Activated effector memory CD4-positive, alpha-beta T cell treated with Interleukin-2 at 50 U/mL for 16 hours (primary cell): ENCODE measurements at places on chromosomes 1 and 21.

DNA sequence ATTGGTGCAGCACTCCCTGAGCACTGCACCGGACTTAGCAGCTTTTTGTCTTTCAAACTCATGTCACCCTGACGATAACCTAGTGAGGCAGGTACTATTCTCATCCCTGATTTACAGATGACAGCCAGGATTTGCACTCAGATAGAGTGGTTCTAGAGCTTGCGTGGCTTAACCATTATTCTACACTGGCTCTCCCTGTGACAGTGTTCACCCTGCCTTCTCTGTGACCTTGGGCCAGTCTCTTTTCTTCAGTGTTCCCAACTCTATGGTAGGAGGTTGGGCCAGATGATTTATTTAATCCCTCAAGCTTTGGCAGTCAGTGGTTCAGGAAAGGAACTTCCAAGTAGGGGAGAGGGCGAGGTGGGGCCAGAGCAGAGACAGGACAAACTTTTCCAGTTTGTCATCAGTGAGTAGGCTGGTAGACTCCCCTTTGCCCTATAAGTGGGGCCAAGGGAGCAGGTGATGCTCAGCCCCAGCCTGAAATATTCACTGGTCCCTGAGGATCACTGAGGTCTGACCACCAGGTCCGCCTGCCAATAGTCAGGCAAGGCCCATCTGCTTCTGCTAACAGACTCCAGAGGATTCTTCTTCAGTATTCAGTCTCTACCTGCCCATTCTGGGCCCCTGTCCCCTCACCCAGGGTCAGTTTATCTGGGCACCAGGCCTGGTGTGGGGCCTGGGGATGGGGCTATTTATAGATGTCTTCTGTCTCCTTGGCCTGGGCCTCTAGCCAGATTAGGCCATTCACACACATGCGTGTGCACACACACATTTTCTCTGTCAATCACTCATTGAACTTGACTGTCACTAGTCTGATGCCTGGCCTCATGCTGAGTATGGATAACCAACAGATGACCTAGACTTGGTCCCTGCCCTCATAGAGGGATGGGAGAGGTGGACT, 8.8 kb upstream of the FABP3 start:
- no peak for DNase-seq

- DNase-seq = no peak
Measured at GRCh38 chr1:117092594-117092993, 29.0 kb downstream of the TRIM45 start.

DNA sequence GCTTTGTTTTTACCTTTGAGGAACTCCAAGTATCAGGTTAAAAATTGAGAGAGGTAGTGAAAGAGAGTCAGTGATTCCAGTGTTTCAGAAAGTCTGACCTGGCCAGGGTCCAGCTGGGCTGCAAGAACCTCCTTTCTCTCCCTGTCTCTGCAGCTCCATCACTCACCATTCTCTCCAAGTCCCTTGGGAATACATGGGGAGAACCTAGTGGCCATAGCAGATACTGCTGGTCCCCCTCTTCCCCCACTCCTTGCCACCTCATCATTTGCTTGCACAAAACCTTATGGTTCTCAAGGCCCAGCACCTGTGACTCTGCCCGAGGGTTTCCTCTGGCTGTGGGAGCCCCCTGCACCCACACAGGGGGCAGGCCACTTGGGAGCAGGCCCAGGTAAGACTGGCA, 279.5 kb downstream of the KIF26B start:
- no peak for DNase-seq

DNA sequence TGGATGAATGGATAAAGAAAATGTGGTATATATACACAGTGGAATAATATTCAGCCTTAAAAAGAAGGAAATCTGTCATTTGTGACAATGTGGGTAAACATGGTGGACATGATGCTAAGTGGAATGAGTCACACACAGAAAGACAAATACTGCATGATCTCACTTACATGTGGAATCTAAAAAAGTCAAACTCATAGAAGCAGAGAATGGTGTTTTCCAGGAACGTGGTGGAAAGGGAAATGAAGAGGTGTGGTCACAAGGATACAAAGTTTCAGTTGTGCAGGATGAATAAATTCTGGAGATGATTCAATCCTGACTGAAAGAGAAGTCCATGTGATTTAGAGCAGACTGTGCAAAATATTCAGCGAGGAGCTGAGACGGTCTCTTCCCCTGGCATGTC, 56.6 kb downstream of the RYR2 start:
- no peak for DNase-seq

DNA sequence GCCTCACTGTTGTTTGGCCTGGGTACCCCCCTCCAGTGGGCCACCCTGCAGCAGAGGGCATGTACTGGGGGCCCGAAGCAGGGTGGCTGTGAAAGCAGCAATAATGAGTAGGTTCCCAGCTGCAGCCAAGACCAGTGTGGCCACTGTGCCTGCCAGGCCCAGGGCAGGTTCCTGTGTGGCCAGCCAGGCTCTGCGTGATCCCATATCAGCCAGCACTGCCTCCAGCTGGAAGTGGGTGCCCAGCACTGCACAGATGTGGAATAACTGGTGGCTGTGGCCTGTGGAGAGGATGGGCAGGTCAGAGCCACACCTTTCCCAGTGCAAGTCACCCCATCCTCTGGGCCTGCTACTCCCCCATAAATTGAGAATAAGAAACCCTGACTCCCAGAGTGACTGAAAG, 2.1 kb downstream of the BGLAP start:
- DNase-seq = no peak

DNA sequence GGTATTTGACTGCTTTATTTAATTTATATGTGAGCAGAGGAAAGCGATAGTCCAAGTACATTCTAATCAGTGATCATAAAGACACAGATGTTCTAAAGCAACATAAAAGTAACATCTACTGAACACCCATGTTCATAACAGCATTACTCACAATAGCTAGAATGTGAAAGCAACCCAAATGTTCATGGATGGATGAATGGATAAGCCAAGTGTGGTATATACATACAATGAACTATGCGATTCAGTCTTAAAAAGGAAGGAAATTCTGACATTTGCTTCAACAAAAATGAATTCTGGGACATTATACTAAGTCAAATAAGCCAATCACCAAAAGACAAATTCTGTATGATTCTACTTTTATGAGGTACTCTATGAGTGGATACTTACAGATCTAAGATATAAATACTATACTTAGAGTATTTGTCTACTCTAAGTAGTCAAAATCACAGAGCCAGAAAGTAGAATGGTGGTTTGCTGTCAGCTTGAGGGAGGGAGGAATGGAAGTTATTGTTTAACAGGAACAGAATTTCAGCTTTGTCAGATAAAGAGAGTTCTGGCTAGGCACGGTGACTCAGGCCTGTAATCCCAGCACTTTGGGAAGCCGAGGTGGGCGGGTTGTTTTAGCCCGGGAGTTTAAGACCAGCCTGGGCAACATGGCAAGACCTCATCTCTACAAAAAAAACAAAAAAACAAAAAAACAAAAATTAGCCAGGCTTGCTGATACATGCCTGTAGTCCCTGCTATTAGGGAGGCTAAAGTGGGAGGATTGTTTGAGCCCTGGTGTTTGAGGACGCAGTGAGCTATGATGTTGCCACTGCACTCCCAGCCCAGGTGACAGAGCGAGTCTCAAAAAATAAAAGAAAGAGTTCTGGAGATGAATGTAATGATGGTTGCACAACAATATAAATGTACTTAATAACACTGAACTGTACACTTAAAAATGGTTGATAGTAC, 79.7 kb upstream of the ARHGAP29 start:
- no peak for DNase-seq
